ENCODE measurements at places on chromosomes 2 and 18.

- H3K36me3 ChIP-seq: no peaks in the 10 kb centered on the region
- no peaks in the 10 kb centered on the region for H3K27me3 ChIP-seq
- no peak overlapping the region for H3K4me3 ChIP-seq
- H3K4me1 ChIP-seq: no peaks in the 10 kb centered on the region
- no peak for DNase-seq
- no peak overlapping the region for H3K27ac ChIP-seq
These were observed 133.9 kb downstream of the TDRD15 start for GRCh38 chr2:21257621-21258020.

DNA sequence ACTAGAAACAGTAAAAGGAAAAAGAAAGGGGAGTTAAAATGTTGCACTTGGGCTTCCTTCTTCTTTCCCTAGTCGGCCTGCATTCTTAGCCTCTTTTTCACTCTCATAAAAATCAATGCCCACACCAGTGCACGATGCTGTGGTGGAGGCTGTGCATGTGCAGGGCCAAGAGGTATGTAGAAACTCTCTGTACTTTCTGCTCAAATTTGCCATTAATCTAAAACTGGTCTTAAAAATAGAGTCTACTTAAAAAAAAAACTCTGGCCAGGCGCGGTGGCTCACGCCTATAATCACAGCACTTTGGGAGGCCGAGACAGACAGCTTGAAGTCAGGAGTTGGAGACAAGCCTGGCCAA is 11.1 kb downstream of the TRAPPC8 start:
- no peaks in the 10 kb centered on the region for H3K36me3 ChIP-seq
- H3K27me3 ChIP-seq: no peaks in the 10 kb centered on the region
- DNase-seq: no peak
- H3K27ac ChIP-seq: no peak overlapping the region
- H3K4me1 ChIP-seq: peaks cover 21% of the 10 kb centered on the region

DNA sequence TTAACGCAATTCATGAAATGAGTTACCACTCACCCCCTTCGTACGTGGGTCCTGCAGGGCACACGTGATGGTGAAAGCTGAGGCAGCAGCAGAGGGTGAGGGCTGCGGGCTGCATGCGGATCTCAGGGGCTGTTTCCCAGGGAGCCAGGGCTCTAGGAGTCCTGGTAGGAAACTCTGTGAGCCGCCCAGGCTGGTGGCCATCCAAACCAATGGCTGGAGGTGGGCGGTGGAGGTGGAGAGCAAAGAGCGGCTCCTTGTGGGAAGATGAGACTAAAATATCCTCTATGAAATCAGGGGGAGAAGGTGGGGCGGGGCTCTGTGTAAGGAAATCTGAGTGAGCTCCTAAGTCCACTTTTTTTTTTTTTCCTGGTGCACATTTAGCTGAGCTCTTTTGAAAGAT is 120.1 kb upstream of the SLC1A4 start:
- no peaks in the 10 kb centered on the region for H3K36me3 ChIP-seq
- H3K27me3 ChIP-seq: no peaks in the 10 kb centered on the region
- H3K4me1 ChIP-seq: peaks cover 19% of the 10 kb centered on the region
- no peak overlapping the region for H3K4me3 ChIP-seq
- no peak overlapping the region for H3K27ac ChIP-seq
- no peak for DNase-seq

DNA sequence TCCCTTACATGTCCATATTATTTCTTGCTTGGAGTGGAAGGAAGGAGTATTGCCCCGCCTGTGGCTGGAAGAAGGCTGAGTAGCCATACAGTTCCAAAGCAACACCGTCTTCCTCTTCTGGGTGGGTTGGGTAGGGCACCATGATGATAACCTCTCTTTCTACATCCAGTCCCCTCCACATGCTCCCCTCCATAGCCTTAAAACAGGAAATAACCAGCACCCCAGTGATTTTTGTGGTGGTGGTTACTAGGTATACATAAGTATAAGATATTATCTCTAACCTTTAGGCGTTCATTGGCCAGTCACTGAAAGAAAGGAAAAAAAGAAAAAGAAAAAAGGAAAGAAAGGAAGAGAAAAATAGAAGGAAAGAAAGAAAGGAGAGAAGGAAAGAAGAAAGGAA is 63.1 kb downstream of the CXCR4 start:
- no peaks in the 10 kb centered on the region for H3K36me3 ChIP-seq
- H3K27ac ChIP-seq: no peak overlapping the region
- H3K27me3 ChIP-seq: no peaks in the 10 kb centered on the region
- H3K4me1 ChIP-seq: no peaks in the 10 kb centered on the region
- no peak for DNase-seq

DNA sequence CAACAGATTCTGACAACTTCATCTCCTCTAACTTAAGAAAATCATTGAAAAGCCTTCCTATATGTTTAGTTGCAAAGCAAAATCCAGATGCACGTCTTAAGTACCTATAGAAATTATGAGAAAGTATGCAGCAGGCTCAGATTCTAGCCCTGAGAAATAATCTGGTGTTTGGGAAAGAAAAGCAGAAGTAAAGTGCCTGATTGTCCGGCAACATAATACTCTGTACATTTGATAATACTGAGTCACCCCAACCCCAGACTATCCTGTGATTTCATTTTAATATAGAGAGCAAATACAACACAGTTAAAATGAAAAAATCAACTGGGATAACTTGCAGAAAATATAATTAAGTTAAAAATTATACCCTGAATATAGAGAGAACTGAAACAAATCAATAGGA is 13.5 kb downstream of the RFX8 start:
- H3K36me3 ChIP-seq: no peaks in the 10 kb centered on the region
- no peaks in the 10 kb centered on the region for H3K27me3 ChIP-seq
- no peak overlapping the region for H3K27ac ChIP-seq
- H3K4me1 ChIP-seq: no peaks in the 10 kb centered on the region

DNA sequence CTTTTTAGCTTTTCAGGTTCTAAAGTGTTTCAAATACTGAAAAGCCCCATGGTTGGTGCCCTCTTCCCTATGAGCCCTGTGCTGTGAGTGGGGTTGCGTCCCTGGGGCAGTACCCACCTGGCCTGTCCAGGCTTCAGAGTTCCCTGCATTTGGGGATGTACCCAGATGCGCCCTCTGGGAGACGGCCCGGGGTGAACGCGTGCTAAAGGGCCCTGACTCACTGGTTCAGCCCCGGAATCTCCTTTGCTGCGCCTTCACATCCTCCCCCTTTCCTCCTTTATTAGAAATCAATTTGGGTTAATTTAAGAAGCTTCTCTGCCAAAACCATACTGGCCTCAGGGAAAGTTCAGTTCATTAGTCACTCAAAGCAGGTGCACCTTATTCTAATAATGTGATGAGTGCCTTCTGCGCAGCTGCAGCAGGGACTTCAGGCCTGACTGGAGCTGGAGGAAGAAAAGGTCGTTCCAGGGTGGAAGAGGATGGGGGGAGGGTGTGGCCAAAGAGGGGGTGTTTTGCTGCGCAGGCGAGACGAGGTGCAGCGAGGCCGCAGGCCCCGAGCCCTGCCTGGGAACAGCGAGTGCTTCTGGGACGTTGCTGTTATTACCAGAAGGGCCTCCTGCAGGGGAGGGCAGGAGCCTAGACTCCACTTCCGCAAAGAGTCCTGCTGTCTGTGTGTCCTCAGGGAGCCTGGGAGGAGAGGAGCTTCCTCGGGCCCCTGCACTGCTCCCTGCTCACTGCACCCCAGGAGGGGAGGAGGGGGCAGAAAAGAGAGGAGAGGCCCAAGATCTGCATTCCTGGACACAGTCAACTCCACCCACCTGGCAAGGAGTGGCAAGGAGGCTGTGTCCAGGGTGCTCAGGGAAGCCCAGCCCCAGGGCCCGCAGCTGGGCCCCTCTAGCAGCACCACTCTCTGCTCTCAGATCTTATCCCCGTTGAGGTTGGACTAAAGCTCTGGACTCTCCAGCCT is 223.2 kb upstream of the PXDN start:
- no peak overlapping the region for H3K27ac ChIP-seq
- no peaks in the 10 kb centered on the region for H3K4me1 ChIP-seq
- H3K36me3 ChIP-seq: no peaks in the 10 kb centered on the region
- no peak overlapping the region for H3K4me3 ChIP-seq
- no peak for DNase-seq

DNA sequence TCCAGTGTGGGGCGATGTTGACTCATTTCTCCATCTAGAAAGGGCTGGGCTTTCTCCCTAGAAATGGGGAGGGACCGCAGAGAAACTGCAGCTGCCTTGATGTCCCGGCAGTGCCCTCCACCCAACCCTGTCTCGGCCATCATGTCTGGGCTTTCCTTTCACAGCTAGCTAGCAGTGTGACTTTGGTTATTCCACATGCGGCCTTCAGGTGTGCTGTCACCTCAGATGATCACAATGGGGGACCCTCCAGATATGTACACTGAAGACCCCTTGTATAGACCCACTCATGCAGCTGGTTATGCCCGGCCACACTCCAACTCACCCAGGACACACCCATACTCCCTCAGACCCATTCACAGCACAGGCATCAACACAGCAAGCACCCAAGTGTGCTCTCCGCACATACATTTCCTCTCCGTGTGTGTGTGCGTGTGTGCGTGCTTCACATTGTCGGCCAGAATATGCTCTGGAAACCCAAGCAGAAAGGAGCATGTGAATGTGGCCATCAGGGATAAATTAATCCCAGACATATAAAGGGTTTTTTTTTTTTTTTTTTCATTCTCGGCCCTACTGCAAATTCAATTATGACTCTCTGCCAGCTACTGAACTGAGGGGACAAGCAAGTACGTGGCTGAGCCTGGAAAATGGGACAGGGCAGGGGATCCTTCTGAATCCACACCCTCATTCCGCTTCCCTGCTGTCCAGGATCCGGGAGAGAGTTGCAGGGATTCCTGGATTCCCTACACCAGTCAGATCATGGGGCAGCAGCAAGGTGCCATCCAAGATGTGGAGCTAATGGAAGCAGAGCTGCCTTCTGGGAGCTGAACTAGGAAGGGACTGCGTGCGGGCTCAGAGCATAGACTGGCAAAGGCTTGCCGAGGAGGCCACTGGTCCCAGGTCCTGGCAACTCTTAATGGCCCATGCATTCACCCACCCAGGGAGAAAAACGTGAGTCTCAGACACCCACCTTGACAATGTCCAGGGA is 240.2 kb downstream of the DYSF start:
- H3K4me1 ChIP-seq: no peaks in the 10 kb centered on the region
- no peak overlapping the region for H3K4me3 ChIP-seq
- H3K27ac ChIP-seq: no peak overlapping the region
- no peaks in the 10 kb centered on the region for H3K36me3 ChIP-seq
- H3K27me3 ChIP-seq: no peaks in the 10 kb centered on the region

GRCh38 chr2:100425573-100426383 is 8.3 kb upstream of the CHST10 start:
- H3K4me3 ChIP-seq: no peak overlapping the region
- H3K4me1 ChIP-seq: no peaks in the 10 kb centered on the region

GRCh38 chr2:159891917-159892730 is 94.1 kb upstream of the CD302 start:
- no peaks in the 10 kb centered on the region for H3K4me1 ChIP-seq
- DNase-seq: no peak
- no peaks in the 10 kb centered on the region for H3K36me3 ChIP-seq
- H3K27me3 ChIP-seq: no peaks in the 10 kb centered on the region
- no peak overlapping the region for H3K4me3 ChIP-seq
- H3K27ac ChIP-seq: no peak overlapping the region

DNA sequence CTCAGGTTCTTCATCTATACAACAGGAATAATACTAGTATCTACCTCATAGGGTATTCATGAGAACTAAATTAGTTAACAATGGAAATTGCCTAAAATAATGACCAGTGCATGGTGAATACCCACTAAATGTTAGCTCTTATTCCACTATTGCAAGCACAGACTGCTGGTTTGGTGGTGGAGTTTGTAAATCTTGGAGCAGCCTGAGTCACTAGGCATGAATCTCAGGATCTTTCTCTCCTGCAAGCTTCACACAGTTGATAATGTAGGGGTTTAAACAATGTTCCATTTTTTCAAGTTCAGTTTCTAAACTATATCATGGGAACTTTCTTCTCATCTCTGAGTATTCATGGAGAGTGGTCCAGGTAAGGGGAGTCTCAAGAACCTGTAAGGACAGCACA is 84.0 kb downstream of the OSR1 start:
- H3K27ac ChIP-seq: no peak overlapping the region
- H3K36me3 ChIP-seq: no peaks in the 10 kb centered on the region
- no peaks in the 10 kb centered on the region for H3K4me1 ChIP-seq
- no peak for DNase-seq
- H3K4me3 ChIP-seq: no peak overlapping the region

GRCh38 chr2:187939180-187939579 is 352.5 kb upstream of the GULP1 start:
- DNase-seq: no peak
- no peaks in the 10 kb centered on the region for H3K4me1 ChIP-seq
- no peak overlapping the region for H3K27ac ChIP-seq

All from body of pancreas (tissue), 4 donors.